ENCODE measurements at places on chromosomes 1 and 21.

- DNase-seq: no peak
Observed at GRCh38 chr1:225961659-225962439, 20.8 kb upstream of the LEFTY2 start.

GRCh38 chr1:35377555-35377954 lies 109.0 kb downstream of the ZMYM4 start:
- no peak for DNase-seq

DNA sequence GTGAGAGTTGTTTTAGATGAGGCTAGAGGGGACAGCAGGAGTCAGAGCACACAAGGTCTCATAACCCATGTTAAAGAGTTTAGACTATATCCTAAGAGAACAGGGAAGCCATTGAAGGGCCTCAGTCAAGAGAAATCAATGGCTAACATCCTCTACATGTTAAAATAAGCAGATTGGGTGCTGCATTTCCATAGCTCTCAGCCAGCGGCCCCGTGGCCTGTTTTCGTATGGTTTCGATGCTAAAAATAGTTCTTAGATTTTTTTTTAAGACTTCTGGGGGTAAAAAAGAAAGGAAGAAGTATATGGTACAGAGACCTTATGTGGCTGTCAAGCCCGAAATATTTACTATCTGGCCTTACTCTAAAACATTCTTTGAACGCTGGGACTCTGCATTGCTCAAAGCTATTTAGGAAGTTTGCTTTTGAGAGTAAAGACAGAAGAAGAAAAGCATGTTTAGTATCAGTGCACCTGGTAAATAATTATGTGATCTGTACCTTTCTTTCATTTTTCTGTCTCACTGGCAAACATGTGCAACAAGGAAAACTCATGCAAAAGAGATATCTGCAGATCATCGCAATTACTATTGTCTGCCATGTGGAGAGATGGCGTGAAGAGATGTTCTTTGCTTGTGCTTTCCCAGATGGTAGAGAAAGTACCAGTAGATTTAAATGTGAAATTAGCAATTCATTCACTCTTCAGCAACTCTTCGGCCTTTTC lies 8.4 kb downstream of the PDIK1L start:
- DNase-seq: no peak

DNA sequence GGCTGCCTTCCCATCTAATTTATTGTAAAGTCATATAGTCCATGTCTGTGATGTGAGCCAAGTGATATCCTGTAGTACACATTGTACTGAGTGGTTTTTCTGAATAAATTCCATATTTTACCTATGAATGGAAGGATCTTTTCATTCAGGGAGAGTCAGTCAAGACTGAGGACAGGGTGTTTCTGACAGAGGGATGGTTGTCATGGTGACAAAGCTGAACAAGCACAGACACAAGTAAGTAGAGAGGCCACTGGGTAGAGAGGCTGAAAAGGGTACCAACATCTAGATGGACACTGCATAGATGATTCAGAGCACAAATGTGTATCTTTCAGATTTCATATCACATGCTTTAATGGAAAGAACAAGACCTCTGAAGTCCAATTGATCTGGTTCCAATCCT lies 22.6 kb upstream of the IL20 start:
- DNase-seq: no peak

DNA sequence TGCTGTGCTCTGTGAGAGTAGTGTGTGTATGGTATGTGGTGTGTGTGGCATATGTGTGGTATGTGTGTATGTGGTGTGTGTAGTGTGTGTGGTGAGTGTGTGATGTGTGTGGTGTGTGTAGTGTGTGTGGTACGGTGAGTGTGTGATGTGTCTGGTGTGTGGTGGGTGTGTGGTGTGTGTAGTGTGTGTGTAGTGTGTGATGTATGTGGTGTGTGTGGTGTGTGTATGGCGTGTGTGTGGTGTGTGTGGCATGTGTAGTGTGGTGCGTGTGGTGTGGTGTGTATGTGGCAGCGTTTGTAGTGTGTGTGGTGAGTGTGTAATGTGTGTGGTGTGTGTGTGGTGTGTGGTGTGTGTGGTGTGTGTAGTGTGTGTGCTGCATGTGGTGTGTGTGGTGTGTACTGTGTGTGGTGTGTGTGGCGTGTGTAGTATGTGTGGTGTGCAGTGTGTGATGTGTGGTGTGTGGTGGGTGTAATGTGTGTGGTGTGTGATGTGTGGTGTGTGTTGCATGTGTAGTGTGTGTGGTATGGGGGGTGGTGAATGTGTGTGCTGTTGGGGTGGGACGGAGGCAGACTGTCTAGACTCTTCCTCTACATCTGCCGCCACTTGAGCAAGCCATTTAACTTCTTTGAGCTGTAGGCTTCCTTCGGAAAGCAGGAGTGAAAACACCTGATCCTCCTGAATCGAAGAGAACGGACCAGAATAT lies 33.5 kb downstream of the GPA33 start:
- no peak for DNase-seq

DNA sequence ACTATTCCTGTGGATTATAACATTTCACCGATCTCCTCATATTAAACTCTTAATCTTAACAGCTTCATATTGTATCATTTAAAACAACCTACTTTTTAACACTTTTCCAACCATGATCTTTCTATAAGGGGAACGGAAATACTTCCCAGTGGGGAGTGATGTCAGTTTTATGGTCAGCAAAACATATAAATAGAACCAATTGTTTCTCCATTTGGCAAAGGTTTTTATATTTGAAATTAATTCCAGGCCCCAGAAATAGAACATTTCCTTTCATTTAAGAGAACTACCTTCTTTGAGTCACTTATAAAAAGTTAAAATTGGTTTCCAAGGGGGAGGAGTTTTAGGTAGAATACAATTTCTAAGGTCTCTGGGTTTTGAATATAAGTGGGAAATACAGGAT lies 189.6 kb downstream of the TGFBR3 start:
- DNase-seq: no peak

Measured in HuH-7 (cell line).